Uterus (tissue), 4 donors: ENCODE measurements at places on chromosomes 3 and 15.

GRCh38 chr3:98763076-98763475 lies at the start of gene ST3GAL6:
Gene ST3GAL6, plus strand, starts transcription at chr3:98763340. Its CDS starts 5,101 bp downstream, at chr3:98768441.
- H3K4me1 ChIP-seq = no peaks in the 10 kb centered on the region
- peak; percentile 43 for DNase-seq
- peak within 1 kb of the TSS; percentile 8 for H3K27ac ChIP-seq
- no peaks in the 10 kb centered on the region for H3K36me3 ChIP-seq
- H3K27me3 ChIP-seq = no peaks in the 10 kb centered on the region

DNA sequence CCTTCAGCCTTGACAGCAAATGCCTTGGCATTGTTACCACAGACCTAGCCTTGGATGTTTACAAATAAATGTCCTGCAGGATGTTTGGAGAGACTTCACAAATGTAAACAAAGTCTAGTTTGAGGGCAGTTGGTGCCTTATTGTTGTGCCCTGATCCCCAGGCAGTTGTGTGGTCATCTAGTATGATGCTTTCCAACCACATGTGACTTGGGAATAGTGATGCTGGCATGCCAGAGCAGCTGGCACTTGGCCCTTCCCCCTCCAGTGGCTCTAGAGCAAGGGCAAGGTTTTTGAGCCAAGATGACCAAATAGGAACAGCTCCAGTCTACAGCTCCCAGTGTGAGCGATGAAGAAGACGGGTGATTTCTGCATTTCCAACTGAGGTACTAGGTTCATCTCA lies 258.2 kb downstream of the ADAMTS17 start:
- H3K27me3 ChIP-seq = no peaks in the 10 kb centered on the region
- no peaks in the 10 kb centered on the region for H3K36me3 ChIP-seq
- no peak for DNase-seq

DNA sequence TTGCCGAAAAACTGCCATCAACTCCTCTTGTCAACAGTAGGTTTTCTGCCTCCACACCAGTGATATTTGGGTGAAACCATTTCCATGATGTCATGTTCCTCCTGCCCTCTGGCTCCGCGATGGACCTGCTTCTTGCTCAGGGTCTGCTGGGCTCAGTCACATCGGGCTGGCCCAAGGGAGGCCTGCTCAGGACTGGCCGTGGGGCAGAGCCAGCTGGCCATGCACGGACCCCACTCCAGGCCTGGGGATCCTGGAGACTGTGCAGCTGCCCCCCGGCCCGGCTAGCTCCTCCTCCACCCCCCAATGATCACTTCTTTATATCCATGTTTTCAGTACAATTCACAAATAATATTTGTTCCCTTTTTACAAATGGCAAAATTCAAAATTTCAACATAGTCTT lies 270.3 kb upstream of the CCDC54 start:
- no peak overlapping the region for H3K27ac ChIP-seq
- H3K4me3 ChIP-seq = no peak overlapping the region
- no peaks in the 10 kb centered on the region for H3K27me3 ChIP-seq
- H3K36me3 ChIP-seq = no peaks in the 10 kb centered on the region

- H3K36me3 ChIP-seq = no peaks in the 10 kb centered on the region
- no peaks in the 10 kb centered on the region for H3K27me3 ChIP-seq
- no peaks in the 10 kb centered on the region for H3K4me1 ChIP-seq
- H3K27ac ChIP-seq = no peak overlapping the region
Measured at GRCh38 chr15:68603216-68603595, 24.4 kb downstream of the CORO2B start.

DNA sequence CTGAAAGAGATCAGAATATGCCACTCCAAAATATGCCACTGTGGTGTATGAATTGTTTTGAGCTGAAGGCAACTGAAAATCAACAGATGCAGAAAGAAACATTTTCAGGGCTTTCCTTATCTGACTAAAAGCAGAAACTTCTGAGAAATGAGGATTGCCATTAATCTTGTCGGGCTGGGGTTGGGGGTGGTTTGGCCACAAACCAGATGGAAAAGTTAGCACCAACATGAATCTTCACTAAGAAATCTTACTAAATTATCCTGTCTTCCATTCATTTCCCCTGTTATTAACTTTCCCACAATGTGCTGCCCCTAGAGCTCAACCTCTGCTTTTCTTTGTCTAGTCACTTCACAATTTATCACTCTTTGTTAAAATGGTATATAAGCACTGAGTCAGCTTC lies 229.9 kb upstream of the GADL1 start:
- H3K4me1 ChIP-seq = no peaks in the 10 kb centered on the region

GRCh38 chr3:52136513-52136912 lies 17.7 kb downstream of the POC1A start:
- peak overlapping the region; percentile 52 for H3K27ac ChIP-seq
- H3K4me3 ChIP-seq = no peak overlapping the region
- no peaks in the 10 kb centered on the region for H3K36me3 ChIP-seq
- H3K4me1 ChIP-seq = no peaks in the 10 kb centered on the region

DNA sequence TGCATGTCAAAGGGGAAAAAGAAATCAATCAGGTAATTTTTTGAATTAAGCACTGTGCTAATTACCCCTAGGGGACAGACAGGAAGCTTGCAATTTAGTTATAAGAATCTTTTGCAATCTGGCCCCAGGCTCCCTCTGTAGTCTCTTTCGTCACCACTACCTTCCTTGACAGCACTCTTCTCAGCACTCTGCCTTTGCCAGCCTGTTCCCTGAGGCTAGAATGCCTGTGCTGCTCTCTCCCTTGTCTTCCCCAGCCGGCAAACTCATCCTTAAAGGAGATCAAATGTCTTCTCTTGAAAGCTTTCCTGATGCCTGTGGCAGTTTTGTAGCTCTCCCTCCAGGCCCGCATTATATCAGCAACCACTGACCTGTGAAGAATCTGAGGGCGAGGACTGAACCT lies 32.4 kb upstream of the PRTG start:
- H3K27ac ChIP-seq = no peak overlapping the region
- H3K4me3 ChIP-seq = no peak overlapping the region
- no peak for DNase-seq
- no peaks in the 10 kb centered on the region for H3K4me1 ChIP-seq
- no peaks in the 10 kb centered on the region for H3K36me3 ChIP-seq
- no peaks in the 10 kb centered on the region for H3K27me3 ChIP-seq

GRCh38 chr15:36210426-36210825 lies 369.0 kb upstream of the CDIN1 start:
- no peak for DNase-seq
- H3K36me3 ChIP-seq = no peaks in the 10 kb centered on the region
- H3K27me3 ChIP-seq = no peaks in the 10 kb centered on the region
- H3K27ac ChIP-seq = no peak overlapping the region

DNA sequence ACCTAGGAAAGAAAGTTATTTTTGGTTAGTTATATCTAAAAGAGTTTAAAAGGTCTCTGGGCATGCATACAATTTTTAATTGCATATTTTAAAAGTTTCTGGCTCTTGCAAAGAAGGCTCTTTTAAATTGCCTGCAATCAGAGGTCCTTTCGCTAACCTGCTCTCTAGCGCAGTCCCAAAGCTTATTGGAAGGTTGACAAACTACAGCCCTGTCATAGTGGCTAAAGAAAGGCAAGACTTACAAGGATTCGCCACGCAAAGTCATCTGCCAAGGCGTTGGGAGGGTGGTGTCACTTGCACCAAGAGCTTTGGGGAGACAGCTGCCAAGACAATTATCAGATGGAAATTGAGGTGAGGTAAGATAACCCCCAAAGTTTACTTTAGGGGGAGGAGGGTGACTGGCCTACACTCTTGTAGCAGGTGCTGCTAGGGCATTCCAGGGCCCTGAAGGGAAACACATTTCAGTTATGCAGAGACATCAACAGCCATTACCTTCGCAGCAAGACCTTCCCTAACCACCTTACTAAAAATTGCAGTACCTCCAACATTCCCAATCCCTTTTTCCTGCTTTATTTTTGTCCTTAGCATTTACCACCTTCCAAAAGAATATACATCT lies 606.2 kb downstream of the MAGI1 start:
- H3K36me3 ChIP-seq = no peaks in the 10 kb centered on the region
- H3K4me1 ChIP-seq = no peaks in the 10 kb centered on the region
- no peak overlapping the region for H3K27ac ChIP-seq
- no peak for DNase-seq
- H3K4me3 ChIP-seq = no peak overlapping the region

GRCh38 chr3:142999881-143000280 lies 1.5 kb upstream of the U2SURP start:
- H3K36me3 ChIP-seq = no peaks in the 10 kb centered on the region
- no peak overlapping the region for H3K4me3 ChIP-seq
- H3K4me1 ChIP-seq = peaks cover 7% of the 10 kb centered on the region

- H3K4me1 ChIP-seq = no peaks in the 10 kb centered on the region
- no peak for DNase-seq
- H3K27me3 ChIP-seq = no peaks in the 10 kb centered on the region
- no peaks in the 10 kb centered on the region for H3K36me3 ChIP-seq
- H3K4me3 ChIP-seq = no peak overlapping the region
- no peak overlapping the region for H3K27ac ChIP-seq
Measured at GRCh38 chr3:177692304-177692975, 495.2 kb upstream of the TBL1XR1 start.

GRCh38 chr3:18717598-18717997 lies 292.5 kb upstream of the SATB1 start:
- no peaks in the 10 kb centered on the region for H3K4me1 ChIP-seq
- DNase-seq = no peak
- H3K4me3 ChIP-seq = no peak overlapping the region
- no peaks in the 10 kb centered on the region for H3K36me3 ChIP-seq

DNA sequence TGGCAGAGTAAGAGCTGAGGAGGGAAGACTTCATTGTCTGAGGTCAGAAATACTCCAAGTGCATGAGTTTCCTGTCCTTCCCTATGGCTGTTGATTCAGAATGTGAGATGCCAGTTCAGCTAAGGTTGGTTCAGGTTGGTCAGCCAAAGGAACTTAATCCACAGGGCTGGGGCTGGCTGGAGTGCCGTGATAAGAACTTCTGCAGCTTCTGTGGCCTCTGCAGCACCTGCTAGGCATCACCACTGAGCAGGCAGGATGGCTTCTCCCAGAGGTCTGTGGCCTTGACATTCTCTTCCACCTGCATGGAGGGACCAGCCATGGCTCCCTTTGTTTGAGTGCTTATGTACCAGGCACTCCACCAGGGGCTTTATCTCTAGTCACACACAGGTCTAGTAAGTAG lies 109.5 kb upstream of the PLXNA1 start:
- H3K4me3 ChIP-seq = no peak overlapping the region
- no peaks in the 10 kb centered on the region for H3K36me3 ChIP-seq
- H3K4me1 ChIP-seq = no peaks in the 10 kb centered on the region
- no peaks in the 10 kb centered on the region for H3K27me3 ChIP-seq

DNA sequence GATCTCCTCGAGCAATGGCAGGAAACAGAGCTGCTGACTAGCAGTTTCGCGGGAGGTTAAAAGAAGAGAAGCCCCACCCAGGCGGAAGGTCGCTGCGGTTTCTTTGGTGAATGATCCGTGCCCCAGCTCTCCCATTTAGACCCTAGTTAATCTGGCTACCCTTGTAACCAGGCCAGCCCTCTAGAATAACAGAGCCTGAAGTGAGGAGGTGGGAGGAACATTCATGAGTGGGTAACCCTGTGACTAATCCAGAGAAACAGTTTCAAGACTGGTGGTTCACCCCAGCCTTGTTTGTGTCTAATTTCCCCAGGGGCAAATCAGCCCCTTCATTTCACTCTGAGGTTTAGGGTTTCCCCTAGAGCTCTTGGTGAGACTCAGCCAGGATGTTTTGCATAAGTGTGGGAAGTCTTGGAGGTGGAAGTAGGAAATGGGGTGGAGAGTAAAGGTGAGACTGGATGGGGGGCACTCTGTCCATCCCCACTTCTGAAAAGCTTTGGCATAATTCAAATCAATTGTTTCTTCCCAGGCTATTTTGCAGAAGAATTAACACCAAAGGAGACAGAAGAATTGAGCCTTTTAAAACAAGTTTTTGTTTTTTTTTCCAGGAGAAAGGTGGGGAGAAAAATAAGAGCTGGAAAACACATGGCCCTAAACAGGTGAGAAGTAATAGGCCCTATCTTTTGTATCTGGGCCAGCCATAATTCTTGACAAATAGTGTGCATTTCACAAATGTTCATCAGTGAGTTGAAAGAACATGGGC lies 303.1 kb downstream of the RPLP1 start:
- no peak overlapping the region for H3K27ac ChIP-seq
- no peaks in the 10 kb centered on the region for H3K4me1 ChIP-seq
- no peak for DNase-seq
- H3K27me3 ChIP-seq = no peaks in the 10 kb centered on the region
